Fibroblast of the conjunctiva (primary cell): ENCODE measurements at places on chromosomes 7 and 10.
A peak's percentile ranks its signal among the peaks of the same experiment; 100 is the strongest.

GRCh38 chr7:142303650-142304049 lies 45.8 kb upstream of the PRSS58 start:
- DNase-seq = no peak

- no peak for DNase-seq
These were observed 230.0 kb upstream of the GRB10 start for GRCh38 chr7:51012569-51013217.

DNA sequence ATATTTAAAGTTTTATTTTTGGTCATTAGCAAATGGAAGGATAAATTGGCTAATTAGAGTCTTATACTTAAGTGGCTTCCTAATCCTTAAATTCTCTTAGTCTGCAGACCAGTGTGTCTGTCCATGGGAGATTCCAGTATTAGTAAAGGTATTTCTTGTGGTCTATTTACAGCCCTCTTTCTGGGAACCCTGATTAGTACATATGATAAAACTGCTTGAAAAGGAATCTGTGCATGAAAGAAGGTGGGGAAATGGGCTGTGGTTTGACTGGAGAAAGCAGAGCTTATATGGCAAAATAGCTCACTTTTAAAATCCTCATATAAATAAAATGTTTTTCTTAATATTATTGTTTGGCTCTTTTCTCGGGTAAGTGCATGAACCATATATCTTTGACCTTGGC lies 124.5 kb upstream of the RHOBTB1 start:
- no peak for DNase-seq

GRCh38 chr7:75533926-75534325 lies 41.8 kb downstream of the SPDYE5 start:
- DNase-seq = no peak

GRCh38 chr10:95729323-95730055 lies 26.5 kb upstream of the ENTPD1 start:
- no peak for DNase-seq

DNA sequence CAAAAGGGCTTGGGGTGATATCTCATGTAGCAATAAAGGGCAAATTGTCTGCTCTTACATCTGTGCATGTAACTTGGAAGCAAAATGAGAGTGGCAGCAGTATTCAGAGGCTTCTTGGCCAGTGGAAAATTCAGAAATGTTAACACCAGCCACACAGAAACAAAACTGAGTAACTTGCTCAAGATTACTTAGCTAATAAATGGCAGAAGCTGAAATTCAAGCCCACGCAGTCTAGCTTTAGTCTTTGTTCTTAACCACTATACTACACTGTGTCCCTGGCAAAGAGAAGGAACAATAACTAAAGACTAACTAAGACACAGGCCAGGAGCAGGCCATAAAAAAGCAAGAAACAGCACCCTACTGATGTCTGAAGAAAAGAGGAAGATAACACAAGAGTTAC lies 185.9 kb upstream of the ASAH2 start:
- no peak for DNase-seq

GRCh38 chr10:93821051-93821772 lies 63.5 kb downstream of the LGI1 start:
- peak; percentile 35 for DNase-seq

GRCh38 chr7:107234436-107234835 lies 65.6 kb downstream of the HBP1 start:
- no peak for DNase-seq
